ENCODE measurements at places on chromosomes 3 and 15.

DNA sequence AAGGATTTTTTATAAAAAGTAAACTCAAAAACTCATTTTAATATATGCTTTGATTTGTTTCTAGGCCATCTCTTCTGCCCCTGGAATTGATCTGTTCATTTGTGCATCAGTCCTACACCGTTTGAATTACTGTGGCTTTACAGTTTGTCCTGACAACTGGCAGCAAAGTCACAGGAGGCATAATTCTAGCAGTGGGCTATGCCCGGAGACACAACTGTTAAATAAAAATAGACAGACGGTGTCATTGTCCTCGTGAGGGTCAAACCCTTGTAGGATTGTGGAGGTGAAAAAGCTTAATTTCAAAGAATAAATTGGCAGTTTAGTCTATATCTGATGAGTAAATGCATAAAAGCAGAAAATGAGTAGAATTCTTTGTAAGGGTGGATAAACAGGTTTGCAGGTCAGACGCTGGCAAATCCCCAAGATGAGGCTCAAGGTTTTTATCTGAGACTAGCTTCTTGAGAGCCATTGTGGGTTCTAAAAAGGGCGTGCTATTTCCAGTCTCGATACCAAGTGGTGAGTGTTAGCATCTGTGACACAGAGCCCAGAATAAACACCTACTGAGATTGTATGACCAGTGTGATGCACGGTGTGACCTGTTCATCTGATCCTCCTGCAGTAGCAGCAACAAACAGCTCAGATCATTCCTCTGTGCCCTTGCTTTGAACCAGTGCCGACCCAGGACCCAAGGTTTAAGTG, 51.5 kb upstream of the SLCO3A1 start:
- DNase-seq = no peak

DNA sequence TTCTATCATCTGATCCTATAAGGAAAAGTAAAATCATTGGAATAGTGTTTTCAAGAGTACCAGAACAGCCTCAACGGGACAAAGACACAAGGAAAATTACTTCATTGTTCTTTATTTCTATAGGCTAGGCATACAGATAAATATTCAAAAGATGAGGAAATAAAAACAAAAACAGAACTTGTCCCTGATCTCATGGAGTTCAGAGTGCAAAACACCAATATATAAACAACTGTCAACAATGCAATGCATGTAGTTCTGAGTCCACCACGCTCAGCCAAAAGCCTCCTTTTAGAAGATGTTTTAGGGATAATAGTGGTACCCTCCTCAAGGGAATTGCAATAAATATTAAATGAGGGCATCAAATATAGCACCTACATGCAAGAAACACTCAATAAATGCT, 4.6 kb upstream of the SLC4A7 start:
- no peak for DNase-seq

DNA sequence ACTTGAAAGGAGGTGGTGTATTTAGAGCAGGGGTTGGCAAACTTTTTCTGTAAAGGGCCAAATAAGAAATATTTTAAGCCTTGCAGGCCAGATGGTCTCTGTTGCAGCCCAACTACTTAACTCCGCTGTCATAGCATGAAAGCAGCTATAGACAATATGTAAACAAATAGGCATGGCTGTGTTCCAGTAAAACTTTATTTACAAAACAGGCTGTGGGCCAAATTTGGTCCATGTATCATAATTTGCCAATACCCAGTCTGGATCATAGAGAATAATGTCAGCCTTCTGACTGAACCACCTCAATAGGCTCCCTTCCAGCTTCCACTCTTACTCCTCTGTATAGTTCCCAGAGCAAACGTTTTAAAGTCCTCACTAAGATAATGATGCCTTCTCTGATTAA, 638.8 kb upstream of the CFAP20DC start:
- DNase-seq = no peak

- DNase-seq = no peak
Observed at GRCh38 chr3:48474619-48475018, 28.1 kb downstream of the ATRIP start.

GRCh38 chr3:190996181-190996775, 133.8 kb upstream of the GMNC start:
- DNase-seq = no peak

GRCh38 chr3:18207226-18207625, 217.9 kb downstream of the SATB1 start:
- no peak for DNase-seq

DNA sequence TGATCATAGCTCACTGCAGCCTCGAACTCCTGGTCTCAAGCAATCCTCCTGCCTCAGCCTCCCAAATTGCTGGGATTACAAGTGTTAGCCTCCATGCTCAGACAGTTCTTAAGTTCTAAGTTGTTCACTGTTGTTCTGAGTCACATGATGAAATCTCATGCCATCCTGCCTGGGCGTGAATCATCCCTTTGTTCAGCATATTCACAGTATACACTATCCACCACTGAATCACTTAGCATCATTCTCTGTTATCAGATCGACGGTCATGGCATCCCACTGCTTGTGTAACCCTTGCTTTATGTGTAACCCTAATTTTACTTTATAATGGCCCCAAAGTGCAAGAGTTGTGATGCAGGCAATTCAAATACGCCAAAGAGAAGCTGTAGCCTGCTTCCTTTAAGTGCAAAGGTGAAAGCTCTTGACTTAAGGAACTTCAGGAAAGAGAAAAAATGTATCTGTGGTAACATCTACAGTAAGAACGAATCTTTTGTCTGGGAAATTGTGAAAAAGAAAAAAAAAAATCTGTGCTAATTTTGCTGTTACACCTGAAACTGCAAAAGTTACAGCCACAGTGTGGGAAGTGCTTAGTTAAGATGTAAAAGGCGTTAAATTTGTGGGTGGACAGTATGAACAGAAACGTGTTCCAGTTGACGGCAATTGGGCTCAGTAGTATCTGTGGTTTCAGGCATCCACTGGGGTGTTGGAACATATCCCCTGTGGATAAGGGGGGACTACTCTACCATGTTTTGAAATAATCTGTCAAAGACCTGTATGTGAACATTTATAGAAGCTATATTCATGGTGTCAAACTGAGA, 80.6 kb downstream of the PCOLCE2 start:
- no peak for DNase-seq

All from stimulated activated CD4-positive, alpha-beta T cell treated with anti-CD3 and anti-CD28 coated beads, Interleukin-1b, Interleukin-23, amount 100 ng/mL, for 24 hours (primary cell).